ENCODE measurements at places on chromosomes 12 and 14.
A peak's percentile ranks its signal among the peaks of the same experiment; 100 is the strongest.

- DNase-seq: no peak
These were observed 2.8 kb downstream of the TTC7B start for GRCh38 chr14:90813442-90813841.

DNA sequence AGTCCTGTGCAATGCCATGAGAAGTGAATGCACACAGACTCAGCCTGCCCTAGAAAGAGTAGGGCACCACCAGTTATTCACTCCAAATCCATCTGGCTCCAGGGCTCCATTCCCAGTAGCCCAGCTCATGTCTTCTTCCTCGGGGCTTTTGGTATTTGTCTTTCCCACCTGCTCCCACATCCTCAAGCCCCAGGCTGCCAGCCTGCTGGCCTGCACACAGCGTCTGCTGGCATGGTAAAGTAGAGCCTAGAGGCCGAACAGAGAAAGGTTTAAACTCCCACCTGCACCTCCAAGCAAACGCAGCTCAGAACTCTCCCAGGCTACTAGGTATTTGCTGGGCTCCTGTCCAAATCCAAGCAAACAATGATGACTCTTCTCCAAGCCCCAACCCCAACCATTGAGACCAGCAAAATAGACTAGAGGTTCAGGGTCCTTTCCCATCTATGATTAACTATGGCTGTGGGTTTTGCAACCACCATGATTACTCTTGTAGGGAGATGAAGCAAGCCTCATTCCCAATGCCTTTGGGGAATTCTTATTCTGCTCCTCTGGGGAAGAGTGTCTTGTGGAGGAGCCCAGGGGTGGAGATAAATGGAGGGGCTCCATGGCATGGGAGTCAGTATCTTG, 5.2 kb upstream of the VDR start:
- DNase-seq: no peak

- DNase-seq: no peak
These were observed 297.1 kb downstream of the KSR2 start for GRCh38 chr12:117671734-117672133.

GRCh38 chr12:8559676-8560075, 19.0 kb upstream of the CLEC4E start:
- DNase-seq: no peak

DNA sequence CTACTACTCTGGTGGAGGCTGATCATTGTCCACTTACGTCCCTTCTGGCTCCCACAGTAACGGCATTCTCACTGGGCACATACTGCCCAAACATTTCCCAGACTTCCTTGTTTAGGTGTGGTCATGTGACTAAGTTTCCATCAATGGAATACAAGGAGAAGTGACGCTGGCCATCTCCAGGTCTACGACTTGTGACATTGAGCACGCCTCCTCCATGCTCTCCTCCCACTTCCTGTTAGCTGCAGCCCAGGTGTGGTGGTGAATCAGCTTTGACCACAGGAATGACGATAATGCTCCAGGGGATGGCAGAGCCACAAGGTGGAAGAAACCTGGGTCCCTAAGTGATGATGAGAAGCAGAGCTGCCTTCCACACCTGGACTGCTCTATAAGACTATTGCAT, 6.0 kb upstream of the SLC24A4 start:
- no peak for DNase-seq

- no peak for DNase-seq
These were observed 22.2 kb downstream of the ST8SIA1 start for GRCh38 chr12:22312336-22312735.

DNA sequence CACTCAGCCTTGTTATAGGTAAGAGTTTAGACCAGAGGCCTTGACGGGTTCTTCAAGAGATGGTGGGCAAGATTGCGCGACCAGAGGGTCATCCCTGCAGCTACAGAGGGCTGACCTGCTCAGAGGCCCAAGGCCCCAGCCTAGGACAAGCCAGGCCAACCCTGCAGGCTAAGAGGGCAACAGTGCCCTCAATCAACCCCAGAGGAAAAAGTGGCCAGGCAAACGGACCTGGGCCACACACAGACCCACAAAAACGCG, 1.3 kb downstream of the SSH1 start:
- no peak for DNase-seq

DNA sequence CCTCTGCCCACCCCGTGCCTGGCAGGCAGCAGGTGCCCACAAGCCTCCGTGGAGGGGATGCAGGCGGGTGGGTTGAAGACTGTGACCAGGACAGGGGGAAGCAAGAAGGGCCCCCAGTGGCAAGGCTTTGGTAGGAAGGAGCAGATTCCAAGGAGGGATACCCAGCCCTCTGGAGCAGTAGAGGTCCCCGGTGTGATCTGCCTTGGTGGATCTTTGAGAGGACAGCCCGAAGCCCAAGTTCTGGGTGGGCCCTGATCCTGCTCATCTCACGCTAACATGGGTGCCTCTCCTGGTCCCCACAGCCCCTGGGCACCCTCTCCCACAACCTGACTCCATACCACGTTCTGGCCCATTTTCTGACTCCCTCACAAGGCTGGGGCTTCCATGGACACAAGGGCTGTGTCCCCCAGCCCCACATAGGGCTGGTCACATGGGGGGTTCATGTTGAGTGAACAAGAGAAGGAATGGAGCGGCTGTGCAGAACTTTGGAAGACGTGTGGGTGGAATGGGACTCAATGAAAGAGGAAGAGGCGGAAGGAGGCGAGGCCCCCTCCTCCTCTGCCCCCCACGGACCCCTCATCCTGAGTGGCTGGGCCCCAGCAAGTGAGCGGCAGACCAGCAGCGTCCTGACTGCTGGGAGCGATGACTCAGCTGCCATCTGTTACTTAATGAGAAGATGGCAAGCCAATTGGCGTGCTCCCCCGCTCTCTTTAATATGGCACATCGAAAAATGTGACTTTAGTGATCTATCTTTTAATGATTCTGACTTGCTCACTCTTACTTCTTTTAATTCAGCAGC, 77.0 kb upstream of the BCL11B start:
- DNase-seq: no peak

- peak; percentile 1 for DNase-seq
These were observed 52.0 kb downstream of the PEX5 start for GRCh38 chr12:7241404-7242005.

- no peak for DNase-seq
These were observed 48.7 kb downstream of the SRGAP1 start for GRCh38 chr12:63893170-63893569.

DNA sequence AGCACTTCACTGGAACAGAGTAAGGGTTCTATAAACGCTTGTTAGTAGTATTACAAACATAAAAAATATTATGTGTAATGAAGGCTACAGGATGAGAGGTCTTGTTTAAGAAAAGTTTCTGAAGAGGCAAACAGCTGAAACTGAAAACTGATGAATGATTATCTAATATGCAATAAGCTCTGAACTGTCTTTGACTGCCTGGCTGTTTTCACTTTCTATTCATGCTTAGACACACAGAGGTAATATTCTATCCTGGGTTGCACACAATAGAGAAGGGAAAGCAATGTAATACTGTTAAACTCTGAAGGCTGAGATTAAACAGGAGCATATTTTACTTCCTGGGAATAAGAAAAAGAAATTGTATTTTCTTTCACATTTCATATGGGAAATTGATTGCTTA, 251.3 kb downstream of the ALX1 start:
- DNase-seq: no peak

DNA sequence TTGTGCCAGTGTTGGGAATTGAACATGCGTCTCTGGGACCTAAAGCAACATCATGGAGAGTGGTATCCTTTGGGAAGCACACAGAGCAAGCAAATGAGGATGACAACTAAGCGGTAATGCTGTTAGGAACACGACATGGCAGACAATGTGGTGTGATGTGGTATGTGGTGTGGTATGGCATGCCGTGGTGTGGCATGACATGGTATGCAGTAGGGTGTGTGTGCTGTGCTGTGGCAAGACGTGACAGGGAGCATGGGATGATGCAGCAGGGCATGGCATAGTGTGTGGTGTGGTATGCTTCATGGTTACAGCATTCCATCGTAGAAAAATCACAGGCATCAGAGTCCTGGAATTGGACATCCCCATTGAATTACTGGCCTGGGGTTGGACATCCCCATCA, 108.7 kb downstream of the RTN1 start:
- no peak for DNase-seq

DNA sequence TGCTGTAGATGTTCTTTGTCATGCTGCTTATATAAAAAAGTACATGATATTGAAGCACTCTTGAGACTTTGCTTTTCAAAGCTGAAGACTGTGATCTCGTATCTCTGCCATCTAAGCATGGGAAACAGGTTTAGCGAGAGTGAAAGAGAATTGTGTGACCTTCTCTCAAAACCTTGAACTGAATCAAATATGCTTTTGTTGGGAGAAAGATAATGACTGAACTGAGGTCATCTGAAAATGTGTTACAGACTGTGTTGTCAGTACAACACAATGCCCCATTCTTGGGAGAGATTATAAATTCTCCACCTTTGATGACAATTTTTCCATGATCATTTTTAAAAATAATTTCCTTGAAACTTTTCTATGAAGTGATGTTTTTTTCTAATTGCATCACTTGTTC, 272.1 kb upstream of the SEL1L start:
- DNase-seq: no peak

GRCh38 chr14:100708425-100709288, 18.0 kb upstream of the DLK1 start:
- DNase-seq: no peak

GRCh38 chr14:76386944-76387782, 11.2 kb downstream of the ESRRB start:
- DNase-seq: no peak
